ENCODE measurements at places on chromosomes 12 and 14. TPM values are rescaled to one million over a fixed set of nuclear protein-coding genes. Genes with fewer than 3 reads are reported as not detected.

The C12orf60 gene
- 1.3 TPM for total RNA-seq

- no peaks in the 10 kb centered on the region for H3K27me3 ChIP-seq
- DNase-seq: peak; percentile 91
- H3K4me3 ChIP-seq: peak within 1 kb of the TSS; percentile 93
- peak within 1 kb of the TSS; percentile 82 for H3K27ac ChIP-seq
These were observed at the start of gene PXN for GRCh38 chr12:120265473-120266179. Gene PXN, minus strand, starts transcription at chr12:120265730. Its CDS starts 101 bp downstream, at chr12:120265629.

- H3K27me3 ChIP-seq: no peaks in the 10 kb centered on the region
- no peaks in the 10 kb centered on the region for H3K4me1 ChIP-seq
- no peak overlapping the region for H3K27ac ChIP-seq
- DNase-seq: no peak
- no peaks in the 10 kb centered on the region for H3K36me3 ChIP-seq
These were observed 27.9 kb downstream of the DUSP6 start for GRCh38 chr12:89324437-89324836.

GRCh38 chr14:101006008-101006407 lies 102.5 kb upstream of the RTL1 start:
- H3K27ac ChIP-seq: no peak overlapping the region
- H3K4me3 ChIP-seq: no peak overlapping the region
- H3K4me1 ChIP-seq: no peaks in the 10 kb centered on the region

- H3K4me1 ChIP-seq: no peaks in the 10 kb centered on the region
- H3K27me3 ChIP-seq: no peaks in the 10 kb centered on the region
- no peak overlapping the region for H3K4me3 ChIP-seq
- no peaks in the 10 kb centered on the region for H3K36me3 ChIP-seq
- no peak for DNase-seq
- no peak overlapping the region for H3K27ac ChIP-seq
These were observed 56.4 kb upstream of the RERGL start for GRCh38 chr12:18146363-18146762.

The LRRC9 gene
- total RNA-seq: not detected

The TPH2 gene
- total RNA-seq: not detected

GRCh38 chr12:65464930-65465329 lies 186.4 kb downstream of the MSRB3 start:
- H3K27me3 ChIP-seq: no peaks in the 10 kb centered on the region
- H3K4me1 ChIP-seq: no peaks in the 10 kb centered on the region
- H3K4me3 ChIP-seq: no peak overlapping the region
- no peak overlapping the region for H3K27ac ChIP-seq

The PRPF39 gene
- 77.9 TPM for total RNA-seq

- no peaks in the 10 kb centered on the region for H3K36me3 ChIP-seq
- H3K27me3 ChIP-seq: no peaks in the 10 kb centered on the region
- no peak overlapping the region for H3K27ac ChIP-seq
- H3K4me3 ChIP-seq: no peak overlapping the region
- H3K4me1 ChIP-seq: peaks cover 6% of the 10 kb centered on the region
These were observed 55.0 kb upstream of the NELL2 start for GRCh38 chr12:44930972-44931600.

DNA sequence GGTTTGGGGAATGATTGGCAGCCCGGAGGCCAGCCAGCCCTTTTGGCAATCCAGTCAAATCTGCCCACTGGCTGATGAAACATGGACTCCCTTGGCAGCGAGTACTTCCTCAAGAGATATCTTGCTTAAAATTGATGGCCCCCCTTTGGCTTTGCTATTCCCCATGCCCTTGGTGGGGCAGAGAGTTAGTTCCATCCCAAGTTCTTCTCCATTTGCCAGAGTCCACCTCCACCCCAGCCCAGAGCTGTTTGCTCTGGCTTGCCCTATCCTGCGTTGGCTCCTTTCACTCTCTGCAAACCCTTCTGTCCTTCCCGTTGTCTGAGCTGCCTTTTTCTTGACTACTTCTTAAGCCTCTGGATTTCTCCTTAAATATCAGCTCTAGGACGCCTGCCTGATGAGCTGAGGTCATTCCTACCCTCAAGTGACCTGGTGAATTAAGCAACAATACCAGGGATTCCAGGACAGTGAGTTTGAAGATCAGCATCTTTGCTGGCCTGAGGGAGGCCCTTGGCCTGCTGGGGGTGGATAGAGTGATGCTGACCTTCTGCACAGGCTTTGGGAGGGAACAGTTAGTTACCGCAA lies 212.0 kb downstream of the CACNA1C start:
- H3K27me3 ChIP-seq: no peaks in the 10 kb centered on the region
- H3K27ac ChIP-seq: no peak overlapping the region
- no peaks in the 10 kb centered on the region for H3K36me3 ChIP-seq
- H3K4me1 ChIP-seq: peaks cover 3% of the 10 kb centered on the region

DNA sequence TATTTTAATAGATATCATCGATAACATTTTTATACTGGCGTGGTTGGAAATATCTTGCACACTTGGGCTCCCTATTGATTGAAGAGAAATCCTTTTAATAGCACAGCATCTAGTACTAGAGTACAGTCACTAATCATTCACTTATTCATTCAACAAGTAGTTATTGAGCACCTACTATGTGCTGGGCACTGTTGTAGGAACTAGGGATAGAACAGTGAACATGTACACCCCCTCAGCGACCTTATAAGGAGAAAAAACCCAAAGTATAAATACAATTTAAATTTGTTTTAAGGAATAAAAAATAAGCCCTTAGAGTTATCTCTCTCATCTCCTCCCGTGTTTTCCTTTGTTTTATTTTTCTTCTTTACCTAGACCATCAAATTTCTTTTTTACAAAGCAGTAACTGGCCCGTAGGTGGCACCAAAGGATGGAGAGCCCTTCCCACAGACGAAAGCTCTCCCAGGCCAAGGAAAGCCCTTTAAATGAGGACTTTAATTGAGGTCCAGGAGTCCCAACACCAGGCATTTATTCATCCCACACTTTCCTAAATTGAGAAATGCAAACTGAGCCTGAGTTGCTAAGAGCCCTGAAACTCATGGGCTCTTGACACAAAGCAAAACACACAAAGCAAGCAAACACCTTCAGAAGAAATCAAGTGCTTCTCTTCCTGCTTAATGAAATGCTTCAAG lies 29.0 kb downstream of the PEBP1 start:
- no peaks in the 10 kb centered on the region for H3K27me3 ChIP-seq
- peaks cover 9% of the 10 kb centered on the region for H3K4me1 ChIP-seq
- peaks cover 22% of the 10 kb centered on the region for H3K36me3 ChIP-seq

DNA sequence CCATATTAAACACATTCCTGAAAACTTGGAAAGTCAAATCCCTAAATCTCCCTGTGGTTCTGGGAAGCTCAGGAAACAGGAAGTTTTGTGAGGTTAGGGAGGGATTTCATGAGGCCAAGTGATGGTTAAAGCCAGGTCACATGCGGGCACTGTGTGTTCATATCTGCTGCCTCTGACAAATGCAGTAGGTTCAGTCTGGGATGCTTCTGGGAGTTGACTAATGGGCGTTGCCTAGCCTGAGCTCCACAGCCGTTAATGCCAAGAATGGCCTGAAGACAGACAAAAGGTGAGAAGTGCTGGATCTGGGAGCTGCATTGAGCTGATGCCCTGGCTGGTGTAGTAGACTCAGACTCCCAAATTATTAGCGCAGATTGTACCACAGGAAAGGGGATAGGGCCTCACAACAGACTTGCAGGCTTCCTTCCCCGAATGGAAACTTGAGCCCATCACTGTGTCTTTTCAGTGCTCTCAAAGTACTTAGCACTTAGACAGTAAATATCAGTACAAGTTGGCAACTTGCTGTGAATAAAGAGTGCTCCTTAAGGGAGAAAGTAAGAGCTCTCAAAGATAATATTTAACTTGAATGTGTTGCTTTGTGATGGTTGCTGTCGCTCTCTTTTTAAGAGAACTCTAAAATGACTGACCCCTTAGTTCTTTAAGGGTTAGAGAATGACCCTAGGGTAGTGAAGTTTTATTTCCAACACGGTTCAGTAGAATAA lies 17.3 kb downstream of the GSG1 start:
- no peaks in the 10 kb centered on the region for H3K4me1 ChIP-seq
- no peaks in the 10 kb centered on the region for H3K27me3 ChIP-seq
- H3K27ac ChIP-seq: no peak overlapping the region

- peaks cover 10% of the 10 kb centered on the region for H3K27me3 ChIP-seq
- DNase-seq: no peak
- H3K4me3 ChIP-seq: no peak overlapping the region
- H3K27ac ChIP-seq: no peak overlapping the region
These were observed 64.5 kb downstream of the VWF start for GRCh38 chr12:6059860-6060565.

The RPL10L gene
- not detected for total RNA-seq

The PRH1 gene
- 20.8 TPM for total RNA-seq

DNA sequence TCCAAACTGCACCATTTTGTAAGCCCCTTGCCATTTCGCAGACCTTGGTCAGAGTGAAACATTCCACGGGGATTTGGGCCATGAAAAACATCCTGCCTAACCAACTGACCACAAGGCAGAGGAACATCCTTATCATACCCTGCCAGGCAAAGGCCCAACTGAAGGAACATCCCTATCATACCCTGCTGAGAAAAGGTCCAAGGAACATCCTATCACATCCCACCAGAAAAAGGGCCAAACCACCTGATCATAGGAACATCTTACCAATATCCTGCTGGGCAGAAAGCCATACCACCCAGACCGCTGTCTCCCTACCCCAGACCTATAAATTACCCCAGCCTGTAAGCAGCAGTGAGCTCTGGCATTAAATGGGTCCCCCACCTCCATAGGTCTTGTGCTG lies 19.4 kb upstream of the LRRC9 start:
- peaks cover 4% of the 10 kb centered on the region for H3K36me3 ChIP-seq
- H3K27ac ChIP-seq: no peak overlapping the region
- DNase-seq: no peak
- no peaks in the 10 kb centered on the region for H3K4me1 ChIP-seq

DNA sequence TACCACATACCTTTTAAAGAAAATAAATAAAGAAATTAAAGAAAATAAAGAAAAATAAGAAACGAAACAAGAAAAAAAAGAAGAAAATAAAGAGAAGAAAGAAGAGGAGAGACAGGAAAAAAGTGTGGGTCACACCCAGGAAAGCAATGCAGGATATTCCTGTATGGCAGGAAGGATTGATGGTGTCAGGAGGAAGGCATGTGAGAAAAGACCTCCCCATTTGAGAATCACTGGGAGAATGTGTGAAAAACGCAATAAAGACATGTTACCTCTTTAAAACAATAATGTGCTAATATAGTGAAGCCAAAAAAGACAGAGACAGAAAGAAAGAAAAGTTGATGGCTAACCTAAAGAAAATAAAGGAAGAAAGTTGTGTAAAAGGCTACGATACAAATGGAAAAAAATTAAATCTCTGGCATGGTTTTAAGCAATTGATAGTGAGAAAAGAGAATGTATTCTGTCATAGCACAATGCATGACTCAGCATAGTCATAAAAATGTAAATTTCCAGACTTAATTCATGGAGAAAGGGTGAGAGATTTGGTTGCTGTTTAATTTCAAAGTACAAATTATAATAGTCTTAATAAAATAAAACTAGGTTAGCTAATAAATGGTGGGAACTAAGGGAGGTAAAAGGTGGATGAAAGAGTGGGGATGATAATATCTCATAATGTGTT lies 24.3 kb upstream of the FOXG1 start:
- H3K27me3 ChIP-seq: no peaks in the 10 kb centered on the region
- H3K36me3 ChIP-seq: no peaks in the 10 kb centered on the region
- H3K4me3 ChIP-seq: no peak overlapping the region
- DNase-seq: no peak
- no peak overlapping the region for H3K27ac ChIP-seq
- no peaks in the 10 kb centered on the region for H3K4me1 ChIP-seq
